PC-3 (cell line): ENCODE measurements at places on chromosomes 7 and 10.
A peak's percentile ranks its signal among the peaks of the same experiment; 100 is the strongest.

DNA sequence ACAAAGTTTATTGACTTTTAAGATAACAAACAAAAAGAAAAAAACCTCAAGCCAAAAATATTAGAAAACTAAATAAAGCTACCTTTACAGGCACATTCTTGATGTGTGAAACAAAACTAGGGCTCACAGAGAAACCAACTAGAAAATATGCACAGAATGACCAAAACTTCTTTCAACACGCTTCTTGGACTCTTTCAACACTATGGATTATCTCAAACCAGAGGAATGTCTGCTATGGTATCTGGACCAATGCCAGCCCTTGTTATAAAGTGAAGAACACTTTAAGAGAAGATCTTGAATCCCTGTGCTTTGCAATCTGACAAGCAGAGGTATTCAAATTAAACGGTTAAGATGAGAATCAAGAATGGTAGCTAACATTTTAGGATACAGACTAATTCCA lies 76.6 kb downstream of the DNAJC1 start:
- DNase-seq, result peak; percentile 79

GRCh38 chr10:121527690-121528089 lies 70.6 kb downstream of the FGFR2 start:
- DNase-seq, result no peak

- DNase-seq, result no peak
These were observed 199.2 kb downstream of the JCAD start for GRCh38 chr10:29860166-29860565.

DNA sequence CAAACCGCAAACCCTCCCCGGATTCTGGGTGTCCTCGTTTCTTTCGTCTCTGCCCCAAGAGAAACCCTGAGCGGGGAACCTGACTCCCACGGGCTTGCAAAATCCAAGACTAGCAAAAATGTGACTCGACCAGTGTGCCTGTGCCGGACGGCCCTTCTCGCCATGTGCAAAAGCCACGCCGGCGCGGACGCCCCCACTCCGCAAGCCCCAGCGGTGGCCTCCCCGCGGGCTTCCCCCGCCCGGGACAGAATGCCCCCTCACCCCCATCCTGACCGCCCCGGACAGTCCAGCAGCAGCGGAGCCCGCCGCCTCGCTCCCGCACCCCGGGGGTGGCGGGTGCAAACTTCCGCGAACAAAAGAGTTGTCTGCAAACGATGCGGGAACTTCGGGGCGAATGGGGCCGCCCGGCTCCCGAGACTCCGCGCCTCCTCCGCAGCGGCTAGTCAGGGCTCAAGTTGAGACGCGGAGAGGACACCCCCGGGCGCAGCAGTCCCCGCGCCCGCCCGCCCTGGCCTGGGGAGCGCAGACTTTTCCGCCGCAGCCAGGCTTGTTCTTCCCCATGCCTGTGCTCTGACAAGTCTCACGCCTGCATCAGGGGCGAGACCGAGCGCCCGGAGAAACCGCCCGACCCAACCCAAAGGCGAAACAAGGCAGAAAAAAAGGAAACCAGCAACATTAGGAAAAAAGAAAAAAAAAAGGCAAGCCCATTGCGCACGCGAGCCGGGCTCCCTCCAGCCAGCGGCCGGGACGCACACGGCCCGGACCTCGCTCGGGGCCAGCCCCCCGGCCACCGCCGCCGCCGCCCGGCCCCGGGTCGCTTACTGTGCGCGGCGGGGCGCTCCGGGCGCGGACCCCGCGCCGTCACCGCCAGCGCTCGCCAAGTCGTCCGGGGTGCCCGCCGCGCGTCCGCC lies 732 bp downstream of the FAM53B start:
- peak; percentile 21 for DNase-seq

DNA sequence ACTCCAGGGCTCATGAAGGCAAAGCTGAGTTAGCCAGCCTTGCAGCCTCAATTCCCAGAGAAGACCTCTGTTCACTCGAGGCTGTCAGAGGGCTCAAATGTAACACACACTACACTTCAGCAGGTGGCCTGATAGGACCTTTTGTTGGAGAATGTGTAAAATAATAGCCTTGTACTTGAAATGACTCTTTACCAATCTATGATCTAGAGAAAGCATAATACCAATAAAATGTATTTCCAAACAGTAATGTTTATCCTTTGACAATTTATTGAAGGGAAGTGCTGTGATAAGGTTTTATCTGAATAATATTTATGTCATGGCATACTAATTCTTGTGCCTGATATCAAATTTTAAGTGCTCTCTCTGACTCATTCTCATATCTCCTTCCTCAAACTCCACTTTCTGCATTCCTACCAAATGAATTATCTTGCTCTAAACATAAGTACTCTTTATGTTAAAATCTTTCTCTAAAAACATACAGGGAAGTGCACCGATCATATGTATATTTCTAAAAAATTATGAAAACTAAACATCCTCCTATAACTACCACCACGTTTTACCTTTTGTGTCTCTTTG lies 20.9 kb downstream of the CYP3A7 start:
- peak; percentile 30 for DNase-seq

- no peak for DNase-seq
These were observed 224.1 kb upstream of the FAM3C start for GRCh38 chr7:121620206-121620605.

GRCh38 chr10:113007343-113007771 lies 57.3 kb downstream of the TCF7L2 start:
- DNase-seq, result no peak

DNA sequence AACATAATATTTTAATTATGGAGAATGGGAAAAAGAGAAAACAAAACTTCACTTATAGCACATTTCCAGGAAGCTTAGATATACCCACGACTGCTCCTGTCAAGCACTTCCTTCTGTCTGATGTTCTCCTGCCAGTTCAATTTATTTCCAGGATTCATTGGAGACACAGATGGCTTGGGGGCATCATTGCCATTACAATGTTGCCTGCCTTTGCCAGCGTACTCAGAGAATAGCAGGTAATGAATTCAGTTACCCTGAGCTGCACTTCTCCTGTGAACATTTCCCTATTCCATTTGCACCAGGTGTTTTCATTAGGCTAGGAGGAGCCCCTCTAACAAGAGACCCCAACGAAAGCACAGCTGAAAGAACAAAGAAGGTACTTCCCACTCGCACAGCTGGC lies 33.7 kb downstream of the INSIG1 start:
- no peak for DNase-seq

DNA sequence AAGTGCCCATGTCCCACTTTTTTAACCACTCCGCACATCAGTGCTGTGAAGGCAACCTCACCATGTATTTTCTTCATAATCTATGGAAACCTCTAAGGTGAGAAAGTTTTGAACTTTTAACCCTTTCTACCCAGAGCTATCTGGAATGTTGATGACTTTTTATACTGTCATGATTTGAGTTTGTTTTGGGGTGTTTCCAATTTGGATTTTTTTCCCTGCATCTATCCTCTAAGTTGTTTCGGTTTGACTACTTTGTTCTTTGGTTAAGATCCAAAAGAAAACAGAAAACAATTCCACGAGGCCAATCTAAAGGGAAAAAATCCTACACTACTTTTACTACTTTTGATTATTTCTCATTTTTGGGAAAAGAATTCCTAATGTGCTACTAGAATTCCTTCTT lies 279.7 kb downstream of the USP6NL start:
- no peak for DNase-seq

GRCh38 chr10:14415676-14416307 lies 85.1 kb upstream of the FRMD4A start:
- no peak for DNase-seq

DNA sequence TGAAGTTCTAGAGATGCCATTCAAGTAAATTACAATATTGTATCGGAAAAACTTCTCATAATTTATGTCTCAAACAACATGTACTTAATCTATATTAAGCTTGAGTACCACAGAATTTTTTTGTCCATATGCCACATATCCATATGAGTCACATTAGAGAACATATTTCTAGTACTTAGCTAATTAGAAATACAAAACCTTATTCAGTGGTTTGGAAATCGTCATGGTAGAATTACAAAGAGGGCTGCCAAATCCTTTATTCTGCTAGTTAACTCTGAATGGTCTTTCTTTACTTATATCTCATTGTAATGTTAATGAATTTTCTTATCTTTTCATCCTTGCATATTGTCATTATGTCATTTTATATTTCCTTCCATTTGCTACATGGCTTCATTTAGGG lies 9.0 kb upstream of the VIM start:
- DNase-seq, result no peak

DNA sequence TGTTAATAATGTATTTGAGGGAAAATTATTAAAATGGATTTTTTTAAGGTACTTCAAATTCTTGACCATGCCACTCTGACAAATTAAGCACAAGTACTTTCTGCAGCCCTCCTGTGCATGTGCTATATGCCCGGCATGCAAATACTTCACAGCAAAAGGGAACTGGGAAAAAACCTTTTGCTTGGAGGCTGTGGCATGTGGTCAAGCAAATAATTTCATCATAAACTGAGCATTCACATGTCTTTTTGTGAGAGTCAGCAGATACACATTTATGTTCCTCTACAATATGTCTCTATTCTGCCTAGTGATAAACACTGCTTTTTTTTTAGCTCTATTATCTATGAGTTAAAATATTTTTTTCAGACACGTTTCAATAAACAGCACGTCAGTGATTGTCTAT lies 53.7 kb upstream of the SEMA3A start:
- DNase-seq, result no peak

DNA sequence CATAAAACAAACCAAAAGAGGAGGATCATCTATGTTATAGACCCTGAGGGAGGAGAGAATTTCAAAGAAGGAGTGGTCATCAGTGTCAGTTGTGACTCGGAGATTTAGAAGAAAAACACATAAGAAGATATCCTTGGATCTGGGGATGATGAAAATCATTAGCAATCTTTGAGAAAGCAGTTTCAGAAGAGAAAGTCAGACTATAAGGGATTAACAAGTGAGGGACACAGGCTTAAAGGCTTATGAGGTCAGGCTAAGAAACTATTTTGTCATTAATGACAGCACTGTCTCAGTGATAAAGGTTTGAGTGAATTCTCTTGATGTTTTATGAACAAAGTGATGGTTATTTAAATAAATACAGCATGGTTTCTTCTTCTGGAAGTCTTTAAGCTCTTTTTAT lies 6.1 kb upstream of the GPR85 start:
- DNase-seq, result no peak

DNA sequence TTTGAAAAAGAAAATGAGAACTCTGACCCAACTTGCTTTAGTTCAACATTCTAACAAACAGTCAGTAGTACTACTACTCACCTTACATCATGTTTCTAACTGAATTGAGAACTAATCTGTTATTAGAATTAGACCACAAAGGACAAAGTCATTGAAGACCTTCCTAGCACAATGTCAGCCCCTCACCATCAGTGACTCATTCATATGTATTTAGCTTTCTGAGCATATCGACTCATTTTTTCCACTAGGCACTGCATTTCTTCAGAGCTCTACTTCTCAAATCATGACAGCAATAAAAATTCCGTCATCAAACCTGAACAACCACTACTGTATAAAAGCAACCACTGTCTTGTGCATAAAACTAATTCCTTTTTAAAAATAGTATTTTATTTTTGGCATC lies 4.4 kb upstream of the LRRN3 start:
- peak; percentile 52 for DNase-seq

GRCh38 chr7:51226063-51226755 lies 90.4 kb downstream of the COBL start:
- peak; percentile 88 for DNase-seq

- DNase-seq, result no peak
These were observed 42.7 kb upstream of the SMIM30 start for GRCh38 chr7:113161050-113161449.

- DNase-seq, result no peak
These were observed 370.4 kb downstream of the TNS3 start for GRCh38 chr7:47211519-47211973.

DNA sequence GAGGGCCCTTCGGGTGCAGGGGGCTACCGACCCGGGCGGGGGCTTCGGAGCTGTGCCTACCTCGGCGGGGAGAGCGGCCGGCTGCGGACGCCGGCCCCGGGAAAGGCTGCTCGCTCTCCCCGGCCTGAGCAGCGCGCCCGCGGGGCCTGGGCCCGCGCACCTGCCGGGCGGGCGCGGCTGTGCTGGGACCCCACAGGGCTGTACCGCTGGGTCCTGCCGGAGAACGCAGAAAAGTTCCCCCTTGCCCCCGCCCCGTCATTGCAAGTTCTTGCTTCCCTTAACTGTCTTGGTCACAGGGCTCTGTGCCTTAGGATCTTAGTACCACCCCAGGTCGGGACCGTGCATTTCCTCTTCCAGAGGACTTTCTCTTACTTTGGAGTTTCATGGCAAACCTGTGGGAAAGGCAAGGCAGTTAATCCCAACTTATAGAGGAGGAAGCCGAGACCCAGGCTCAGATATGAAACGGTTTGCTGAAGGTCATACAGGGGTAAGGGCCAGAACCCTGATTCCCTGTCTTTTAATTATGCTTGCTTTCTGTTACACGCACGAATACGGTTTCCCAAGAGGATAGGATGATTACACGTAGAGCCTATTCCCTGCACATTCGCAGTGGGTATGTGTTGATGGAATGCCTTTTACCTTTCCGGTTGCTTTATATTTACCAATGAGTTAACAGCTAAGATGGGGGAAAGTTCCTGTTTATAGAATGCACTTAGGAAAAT lies 652 bp downstream of the PCGF5 start:
- DNase-seq, result peak; percentile 7

- no peak for DNase-seq
These were observed 15.1 kb downstream of the FAM53B start for GRCh38 chr10:124728830-124729661.

- no peak for DNase-seq
These were observed 60.2 kb downstream of the DNAJB9 start for GRCh38 chr7:108629651-108630400.

DNA sequence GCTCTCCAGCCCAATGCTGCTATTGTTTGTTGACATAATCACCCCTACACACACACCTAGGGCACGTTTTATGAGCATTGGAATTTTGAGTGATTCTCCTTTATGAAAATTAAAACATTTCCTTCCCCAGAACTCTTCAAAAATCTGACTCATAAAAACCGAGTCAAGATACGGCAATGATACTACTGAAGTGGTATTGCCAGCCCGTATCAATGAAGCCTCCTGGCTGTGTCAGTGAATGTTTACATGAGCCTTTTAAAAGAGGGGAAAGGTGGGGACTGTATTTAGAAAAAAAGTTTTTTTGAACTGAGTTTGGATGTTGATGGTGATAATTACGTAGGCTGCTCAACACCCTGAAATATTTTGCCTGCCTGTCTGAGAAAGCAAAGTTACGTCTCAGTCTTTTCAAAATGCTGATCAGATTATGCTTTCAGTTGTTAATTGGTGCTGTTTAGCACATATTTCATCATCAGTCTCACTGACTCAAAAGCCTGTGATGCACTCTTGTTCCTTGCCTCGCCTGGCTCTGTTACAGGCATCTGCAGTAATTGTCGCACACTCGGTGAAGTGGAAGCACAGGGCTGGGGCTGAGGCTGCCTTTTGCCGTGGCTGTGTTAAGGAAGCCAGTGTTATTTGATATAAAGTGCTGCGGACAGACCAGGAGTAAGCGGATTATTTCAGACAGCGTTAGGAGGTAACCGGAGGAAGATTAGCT lies 157.4 kb upstream of the TCF7L2 start:
- no peak for DNase-seq

GRCh38 chr7:770741-771166 lies 43.7 kb upstream of the PRKAR1B start:
- DNase-seq, result no peak

DNA sequence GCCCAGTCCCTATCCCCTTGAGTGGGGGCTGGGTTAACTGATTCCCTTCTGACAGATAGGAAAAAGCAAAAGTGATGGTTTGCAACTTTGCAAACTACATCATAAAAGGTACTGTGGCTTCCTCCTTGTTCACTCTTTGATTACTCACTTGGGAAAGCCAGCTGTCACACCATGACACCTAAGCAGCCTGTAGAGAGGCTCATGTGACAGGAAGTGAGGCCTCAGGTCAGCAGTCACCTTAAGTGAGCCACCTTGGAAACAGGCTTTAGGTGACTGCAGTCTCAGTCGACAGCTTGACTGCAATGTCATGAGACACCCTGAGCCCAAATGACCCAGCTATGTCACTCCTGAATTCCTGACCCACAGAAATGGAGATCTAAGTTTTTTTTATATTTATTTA lies 4.3 kb upstream of the CHCHD2 start:
- DNase-seq, result no peak
